ENCODE measurements at places on chromosomes 12 and 14. TPM values are rescaled to one million over a fixed set of nuclear protein-coding genes. Genes with fewer than 3 reads are reported as not detected.

DNA sequence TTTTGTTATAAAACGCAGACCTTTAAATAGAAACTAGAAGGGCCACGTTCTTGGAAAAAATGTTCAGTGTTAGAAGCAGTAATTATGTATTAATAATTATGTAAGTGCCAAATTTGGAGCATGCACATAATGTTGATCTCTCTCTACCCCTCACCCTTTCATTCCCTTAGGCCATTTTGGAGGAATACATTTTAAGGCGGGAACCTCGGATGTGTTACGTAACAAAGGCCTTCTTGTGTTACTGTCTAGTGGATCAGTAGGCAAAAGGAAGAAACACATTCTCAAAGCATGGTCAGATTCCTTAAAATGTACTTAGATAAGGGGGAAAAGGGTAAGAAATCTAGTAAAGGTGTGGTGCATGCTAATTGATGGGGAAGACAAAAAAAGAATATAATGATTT lies 52.7 kb downstream of the RASSF3 start:
- no peak for DNase-seq

Gene PPP1R36
- 0.28 TPM for total RNA-seq

Gene DTX1
- total RNA-seq, result 0.57 TPM

Gene RPAP3
- 36.0 TPM for total RNA-seq

DNA sequence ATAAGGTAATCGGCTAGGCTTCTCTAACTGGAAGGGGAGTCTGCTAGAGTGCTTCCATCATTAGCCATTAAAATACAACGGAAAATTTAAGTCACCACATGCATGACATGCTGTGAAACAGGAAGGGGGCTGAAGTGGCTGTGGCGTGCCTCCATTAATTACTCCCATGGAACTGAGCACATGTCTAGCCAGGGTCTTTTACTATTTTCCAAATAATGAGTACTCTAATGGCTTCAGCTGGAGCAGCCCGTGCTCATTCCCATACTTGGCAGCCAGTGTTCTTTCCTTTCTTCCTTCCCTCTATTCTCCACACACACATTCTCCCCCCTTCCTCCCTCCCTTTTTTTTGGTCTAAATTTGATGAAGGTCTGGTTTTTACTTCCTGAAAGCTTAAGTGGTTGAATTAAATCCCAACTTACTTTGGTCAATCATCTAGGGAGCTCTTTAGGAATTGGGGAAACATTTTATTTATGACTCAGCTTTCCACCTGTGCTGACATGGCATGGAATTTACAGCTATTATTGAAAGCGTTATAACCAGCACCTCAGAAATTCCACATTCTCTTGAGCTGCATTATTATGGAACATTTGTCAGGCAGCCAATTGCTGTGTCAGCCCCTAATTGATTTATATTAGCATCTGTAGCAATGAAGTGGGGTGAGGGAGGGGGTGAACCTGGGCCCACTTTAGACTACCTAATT lies 72.3 kb downstream of the LRIG3 start:
- no peak for DNase-seq

- DNase-seq, result no peak
These were observed 142.4 kb downstream of the DPF3 start for GRCh38 chr14:72751276-72752033.

Gene C12orf54
- not detected for total RNA-seq

Gene TAS2R19
- total RNA-seq, result 2.1 TPM

DNA sequence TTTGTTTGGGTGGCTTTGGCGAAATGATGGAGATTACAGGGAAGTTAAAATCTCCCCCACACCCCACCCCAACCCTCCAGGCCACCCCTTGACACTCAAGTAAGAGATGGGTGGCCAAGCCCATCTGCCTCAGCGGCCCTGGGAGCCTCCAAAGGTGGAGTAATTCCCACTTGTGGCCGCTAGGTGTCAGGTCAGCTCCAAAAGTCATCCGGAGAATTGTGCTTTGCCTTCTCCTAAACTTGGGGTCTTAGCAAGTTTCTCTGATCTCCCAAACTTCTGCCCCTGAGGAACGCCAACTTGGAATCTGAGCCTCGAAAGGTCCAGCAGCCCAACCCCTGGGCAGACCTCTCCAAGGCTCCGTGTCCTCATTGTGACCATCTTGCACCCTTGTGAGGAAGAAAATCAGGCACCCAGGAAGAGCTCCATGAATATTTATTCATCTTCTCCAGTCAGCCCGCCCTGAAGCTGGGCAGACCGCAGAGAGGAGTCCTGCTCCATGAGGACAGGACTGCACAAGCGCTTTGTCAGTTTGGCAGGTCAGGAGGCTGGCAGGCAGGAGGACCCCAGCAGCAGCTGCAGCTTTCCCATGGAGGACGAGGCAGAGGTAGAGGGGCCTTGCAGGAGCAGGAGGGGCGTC lies 46.7 kb downstream of the LRRC74A start:
- peak; percentile 71 for DNase-seq

Gene LPAR5
- total RNA-seq, result 20.9 TPM

GRCh38 chr14:89807151-89807550 lies 147.4 kb downstream of the EFCAB11 start:
- no peak for DNase-seq

- DNase-seq, result no peak
These were observed 12.8 kb upstream of the RPLP0 start for GRCh38 chr12:120213758-120214157.

Data from activated naive CD8-positive, alpha-beta T cell treated with anti-CD3 and anti-CD28 coated beads, Interleukin-2, amount 10 ng/mL, durations not matched to agents 7 days and 5 days (primary cell).